Left renal cortex interstitium (tissue), 4 donors: ENCODE measurements at places on chromosomes 5 and 9. TPM values are rescaled to one million over a fixed set of nuclear protein-coding genes. Genes with fewer than 3 reads are reported as not detected.

The CNTNAP3B gene
- 10.8 TPM for polyA plus RNA-seq

The TEK gene
- polyA plus RNA-seq = 30.9 TPM

- DNase-seq = no peak
These were observed 41.3 kb upstream of the OLFM1 start for GRCh38 chr9:135045928-135046738.

- no peak for DNase-seq
These were observed 17.6 kb downstream of the NCS1 start for GRCh38 chr9:130189840-130190239.

GRCh38 chr5:113281194-113281593 lies 153.6 kb downstream of the TSSK1B start:
- no peak for DNase-seq

DNA sequence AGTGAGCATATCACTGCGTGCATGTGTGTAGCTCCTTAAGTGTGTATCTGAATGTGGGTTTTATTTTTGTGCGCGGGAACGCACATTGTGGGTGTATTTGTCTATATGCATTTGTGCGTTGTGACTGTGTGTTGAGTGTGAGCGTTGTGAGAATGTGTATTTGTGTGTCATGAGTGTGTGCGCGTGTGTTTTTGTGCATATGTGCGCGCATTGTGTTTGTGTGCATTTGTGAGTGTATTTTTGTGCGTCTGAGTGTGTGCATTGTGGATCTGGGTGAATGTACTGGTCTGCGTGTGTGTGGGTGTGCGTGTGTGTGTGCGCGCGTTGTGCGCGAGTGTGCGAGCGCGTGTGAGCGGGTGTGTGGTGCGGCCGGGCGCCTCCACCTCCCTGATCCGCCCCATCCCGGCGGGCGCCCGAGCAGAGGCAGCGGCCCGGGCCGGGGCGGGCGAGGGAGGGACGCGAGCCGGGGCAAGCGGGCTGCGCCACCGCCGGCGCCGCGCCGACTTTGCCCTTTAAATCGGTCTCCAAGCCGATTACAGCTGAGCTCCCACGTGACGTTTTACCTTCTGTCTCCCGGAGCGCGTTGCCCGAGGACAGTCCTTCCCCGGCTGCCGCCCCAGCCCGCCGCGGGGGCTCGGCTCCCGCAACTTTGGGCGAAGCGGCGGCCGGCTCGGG lies at the start of gene RASGRF2:
Gene RASGRF2, plus strand, starts transcription at position 596 of the 675 bp plus-strand sequence. CDS start 376 bp downstream, outside the sequence.
- DNase-seq = no peak

GRCh38 chr5:17436350-17436749 lies 61.7 kb upstream of the TAF11L2 start:
- no peak for DNase-seq
